GM12891 (cell line): ENCODE measurements at places on chromosomes 4 and X.

DNA sequence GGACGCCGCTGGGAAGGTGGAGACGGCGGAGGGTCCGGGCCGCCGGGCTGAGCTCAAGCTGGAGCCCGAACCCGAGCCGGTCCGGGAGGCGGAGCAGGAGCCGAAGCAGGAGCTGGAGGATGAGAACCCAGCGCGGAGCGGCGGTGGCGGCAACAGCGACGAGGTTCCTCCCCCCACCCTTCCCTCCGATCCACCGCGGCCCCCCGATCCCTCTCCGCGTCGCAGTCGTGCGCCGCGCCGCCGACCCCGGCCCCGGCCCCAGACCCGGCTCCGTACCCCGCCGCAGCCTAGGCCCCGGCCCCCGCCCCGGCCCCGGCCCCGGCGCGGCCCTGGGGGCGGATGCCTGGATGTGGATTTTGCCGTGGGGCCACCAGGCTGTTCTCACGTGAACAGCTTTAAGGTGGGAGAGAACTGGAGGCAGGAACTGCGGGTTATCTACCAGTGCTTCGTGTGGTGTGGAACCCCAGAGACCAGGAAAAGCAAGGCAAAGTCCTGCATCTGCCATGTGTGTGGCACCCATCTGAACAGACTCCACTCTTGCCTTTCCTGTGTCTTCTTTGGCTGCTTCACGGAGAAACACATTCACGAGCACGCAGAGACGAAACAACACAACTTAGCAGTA is 483 bp downstream of the USP27X start:
- DNase-seq, result no peak

GRCh38 chr4:187321711-187322110 is 598.1 kb upstream of the FAT1 start:
- DNase-seq, result no peak

DNA sequence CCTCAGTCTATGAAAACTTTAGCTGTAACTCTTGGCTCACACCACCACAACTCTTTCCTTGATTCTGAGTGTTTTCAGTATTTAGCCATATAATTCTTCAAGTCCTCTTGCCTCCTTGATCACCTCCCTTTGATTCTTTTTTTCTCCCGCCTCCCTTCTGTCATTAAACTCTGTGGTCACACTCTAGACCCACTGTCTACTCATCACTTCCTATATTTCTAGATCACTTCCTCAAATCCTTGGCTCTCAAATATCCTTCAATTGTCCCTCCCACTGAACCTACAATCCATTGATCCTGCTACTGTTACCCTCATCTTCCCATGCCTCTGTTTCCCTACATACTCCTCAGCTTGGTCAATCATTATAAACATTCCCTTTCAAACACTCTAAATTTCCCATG is 12.4 kb upstream of the CXXC4 start:
- no peak for DNase-seq

DNA sequence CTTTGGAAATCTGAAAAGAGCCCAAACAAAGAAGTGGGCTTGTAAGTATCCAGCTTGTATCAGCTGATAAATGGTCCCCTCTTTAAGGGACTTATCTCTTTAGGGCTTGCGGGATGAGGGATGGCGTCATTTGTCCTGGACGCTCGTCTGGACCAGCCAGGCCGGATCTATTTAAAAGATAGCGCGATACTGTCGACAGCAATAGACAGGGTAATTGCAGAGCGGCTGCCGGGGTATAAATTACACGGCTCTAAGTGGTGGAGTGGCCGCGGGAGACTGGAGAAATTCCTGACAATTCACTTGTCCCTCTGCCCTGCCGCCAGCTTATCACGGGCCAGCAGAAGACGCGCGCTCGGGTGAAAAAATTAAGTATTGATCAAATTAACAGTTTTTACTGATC is 90.7 kb downstream of the FAM53A start:
- no peak for DNase-seq

- DNase-seq, result no peak
Observed at GRCh38 chrX:150547375-150548115, 20.9 kb upstream of the MTM1 start.

- no peak for DNase-seq
Observed at GRCh38 chr4:41299486-41299885, 42.8 kb downstream of the UCHL1 start.

DNA sequence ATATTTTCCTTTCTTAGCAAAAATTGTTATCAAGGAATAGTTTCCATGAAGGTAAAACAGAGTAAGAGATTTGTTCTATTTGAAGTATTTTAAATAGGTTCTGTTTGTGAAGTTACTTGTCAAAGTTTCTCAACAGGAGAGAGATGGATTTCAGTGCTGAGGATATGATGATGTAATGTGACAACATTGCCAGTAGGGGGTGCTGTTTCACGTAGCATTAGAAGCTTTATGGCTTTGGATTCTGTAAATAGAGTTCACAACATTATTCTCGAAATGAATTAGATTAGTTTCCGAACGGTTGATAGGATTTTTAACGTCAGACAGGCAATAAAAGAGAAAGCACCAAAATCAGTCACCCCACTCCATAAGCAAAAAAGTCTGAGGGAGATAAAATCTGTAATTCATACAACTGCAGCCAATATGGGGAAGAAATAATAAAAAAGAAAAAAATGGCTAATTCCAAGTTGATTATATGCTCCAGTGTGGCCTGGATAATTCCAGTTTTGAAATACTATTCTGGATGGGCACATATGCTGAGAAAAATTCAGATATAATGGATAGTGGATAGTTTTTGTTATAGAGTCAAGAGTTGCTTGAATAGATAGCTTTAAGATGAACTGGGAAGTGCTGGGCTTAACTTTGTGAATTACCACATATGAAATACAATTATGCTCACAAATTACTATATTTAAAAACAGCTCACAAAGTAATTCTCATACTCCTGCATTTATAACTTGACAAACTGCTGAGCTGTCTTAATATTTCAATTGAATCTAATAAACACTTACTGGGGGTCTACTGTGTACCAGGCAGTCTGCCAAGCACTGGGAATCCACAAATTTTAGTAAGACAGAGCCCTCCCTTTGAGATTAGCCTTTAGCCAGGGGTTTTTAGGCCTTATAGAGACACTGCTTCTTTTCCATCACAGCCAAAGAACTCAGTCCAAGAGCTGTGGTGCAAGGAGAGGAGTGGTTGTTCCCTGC is 109.1 kb downstream of the GPAT3 start:
- DNase-seq, result peak; percentile 17

DNA sequence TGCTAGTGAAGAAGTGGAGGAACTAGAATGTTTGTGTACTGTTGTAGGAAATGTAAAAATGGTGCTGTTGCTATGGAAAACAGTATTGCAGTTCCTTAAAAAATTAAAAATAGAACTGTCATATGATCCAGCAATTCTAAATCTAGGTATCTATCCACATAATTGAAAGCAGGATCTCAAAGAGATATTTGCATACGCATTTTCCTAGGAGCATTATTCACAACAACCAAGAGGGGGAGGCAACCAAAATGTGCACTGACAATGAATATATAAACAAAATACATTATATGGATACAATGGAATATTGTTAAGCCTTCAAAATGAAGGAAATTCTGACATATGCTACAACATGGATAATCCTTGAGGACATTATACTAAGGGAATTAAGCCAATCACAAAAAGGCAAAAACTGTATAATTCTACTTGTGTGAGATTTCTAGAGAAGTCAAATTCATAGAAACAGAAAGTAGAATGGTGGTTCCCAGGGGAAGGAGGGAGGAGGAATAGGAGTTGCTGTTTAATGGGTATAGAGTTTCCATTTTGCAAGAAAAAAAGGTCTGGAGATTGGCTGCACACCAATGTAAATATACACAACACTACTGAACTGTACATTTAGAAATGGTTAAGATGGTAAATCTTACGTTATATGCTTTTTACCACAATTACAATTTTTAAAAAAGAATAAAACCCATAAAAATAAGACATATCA is 35.6 kb upstream of the KCNE5 start:
- DNase-seq, result no peak

DNA sequence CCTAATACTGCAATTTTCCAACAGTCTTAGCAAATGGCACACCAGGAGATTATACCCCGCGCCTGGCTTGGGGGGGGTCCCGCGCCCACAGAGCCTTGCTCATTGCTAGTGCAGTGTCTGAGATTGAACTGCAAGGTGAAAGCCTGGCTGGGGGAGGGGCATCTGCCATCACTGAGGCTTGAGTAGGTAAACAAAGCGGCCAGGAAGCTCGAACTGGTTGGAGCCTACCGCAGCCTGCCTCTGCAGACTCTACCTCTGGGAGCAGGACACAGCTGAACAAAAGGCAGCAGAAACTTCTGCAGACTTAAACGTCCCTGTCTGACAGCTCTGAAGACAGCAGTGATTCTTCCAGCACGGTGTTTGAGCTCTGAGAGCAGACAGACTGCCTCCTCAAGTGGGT is 172.8 kb upstream of the NAP1L5 start:
- no peak for DNase-seq

GRCh38 chr4:20196476-20196875 is 55.2 kb upstream of the SLIT2 start:
- no peak for DNase-seq

DNA sequence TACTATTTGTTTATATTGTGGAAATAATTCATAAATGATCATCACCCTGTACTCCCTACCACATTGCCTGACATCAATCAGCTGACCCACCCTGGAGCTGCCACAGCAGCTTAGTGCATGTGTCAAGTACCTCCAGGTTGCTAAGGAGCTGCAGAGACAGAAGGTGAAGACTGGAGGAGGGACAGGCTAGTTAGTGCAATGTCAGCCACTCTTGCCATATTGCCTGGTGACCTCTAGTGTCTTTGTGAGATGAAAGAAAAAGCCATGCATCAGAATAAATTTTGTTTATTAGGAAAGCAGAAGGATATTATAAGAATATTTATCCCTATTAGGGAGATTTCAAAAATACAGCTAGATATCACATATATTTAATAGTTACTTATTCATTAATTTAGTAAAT is 243.9 kb upstream of the FAT4 start:
- DNase-seq, result no peak

- DNase-seq, result no peak
Observed at GRCh38 chr4:124414276-124415040, 298.1 kb downstream of the ANKRD50 start.

GRCh38 chr4:15636818-15637217 is 18.3 kb downstream of the FBXL5 start:
- no peak for DNase-seq

- no peak for DNase-seq
Observed at GRCh38 chr4:100261346-100261745, 71.1 kb upstream of the DDIT4L start.

DNA sequence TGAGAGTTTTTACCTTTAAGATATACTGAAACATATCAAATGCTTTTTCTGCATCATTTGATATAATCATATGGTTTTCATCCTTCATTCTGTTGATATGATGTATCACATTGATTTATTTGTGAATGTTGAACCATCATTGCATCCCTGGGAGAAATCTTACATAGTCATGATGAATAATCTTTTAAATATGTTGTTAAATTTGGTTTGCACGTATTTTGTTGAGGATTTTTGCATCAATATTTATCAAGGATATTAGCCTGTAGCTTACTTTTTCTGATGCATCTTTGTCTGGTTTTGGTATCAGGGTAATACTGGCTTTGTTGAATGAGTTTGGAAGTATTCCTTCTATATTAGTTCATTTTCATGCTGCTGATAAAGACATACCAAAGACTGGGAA is 541.4 kb downstream of the TLL1 start:
- no peak for DNase-seq

- DNase-seq, result no peak
Observed at GRCh38 chrX:77925764-77926163, 15.3 kb downstream of the ATP7A start.

DNA sequence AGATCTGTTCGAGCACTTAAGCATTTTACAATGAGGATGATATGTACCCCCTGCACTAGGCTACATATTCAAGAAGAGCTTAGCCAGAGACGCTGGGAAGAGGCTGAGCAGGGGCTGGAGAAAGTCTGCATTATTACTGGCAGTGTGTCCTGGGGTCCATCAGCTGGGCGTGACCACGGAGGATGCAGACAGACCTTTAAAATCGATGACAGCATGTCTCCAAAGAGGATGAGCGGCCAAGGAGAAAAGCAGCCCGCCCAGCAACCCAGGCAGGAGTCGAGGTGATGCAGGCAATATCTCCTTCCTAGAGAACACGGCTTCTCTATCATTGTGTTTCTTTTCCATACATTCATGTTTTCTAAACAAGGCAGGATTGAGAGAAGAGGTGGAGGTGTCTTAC is 300.7 kb downstream of the USP46 start:
- no peak for DNase-seq

GRCh38 chr4:66062044-66062443 is 391.8 kb upstream of the EPHA5 start:
- no peak for DNase-seq

DNA sequence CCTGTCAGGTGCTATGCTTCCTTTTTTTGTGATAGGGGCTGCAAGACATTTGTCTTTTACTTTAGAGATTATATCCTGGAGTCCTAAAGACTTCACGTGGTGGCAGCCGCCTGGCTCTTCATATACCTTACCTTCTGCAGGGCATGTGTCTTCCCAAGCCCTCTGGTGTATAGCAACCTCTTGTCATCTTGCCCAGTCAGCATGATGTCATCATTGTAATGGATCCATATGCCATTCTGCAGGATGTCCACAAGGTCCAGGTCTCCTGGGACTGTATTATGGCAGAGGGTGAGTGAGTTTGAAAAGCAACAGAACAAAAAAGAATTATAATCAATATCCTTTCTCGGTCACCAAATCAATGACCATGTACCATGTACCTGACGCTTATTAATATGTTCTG is 82.2 kb upstream of the SCOC start:
- no peak for DNase-seq

DNA sequence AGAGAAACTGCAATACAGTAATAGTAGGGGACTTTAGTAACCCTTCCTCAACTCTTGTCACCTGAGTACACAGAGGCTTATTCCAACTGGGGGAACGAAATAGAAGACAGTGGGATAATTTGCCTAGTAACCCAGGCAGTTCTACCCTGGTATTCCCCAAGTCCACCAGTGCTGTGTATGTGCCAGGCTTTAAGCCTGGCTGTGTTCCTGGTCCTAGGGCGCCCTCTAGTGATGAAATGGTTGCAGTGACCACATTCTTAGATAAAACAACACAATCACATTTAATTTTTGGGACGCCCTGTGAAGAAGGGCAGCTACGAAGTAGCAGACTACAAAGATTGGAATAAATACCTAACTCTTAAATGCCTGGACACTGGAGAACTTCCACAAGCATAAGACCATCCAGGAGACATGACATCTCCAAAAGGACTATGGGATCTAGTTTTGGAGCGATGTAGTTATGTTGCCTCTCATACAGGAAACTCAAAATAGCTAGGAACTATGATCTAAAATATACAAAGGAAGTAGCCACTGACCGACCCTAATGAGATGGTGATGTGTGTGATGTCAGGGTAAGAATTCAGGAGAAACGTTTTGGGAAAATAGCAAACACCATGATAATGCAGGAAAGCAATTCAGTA is 288.5 kb upstream of the ZCCHC13 start:
- DNase-seq, result peak; percentile 12

DNA sequence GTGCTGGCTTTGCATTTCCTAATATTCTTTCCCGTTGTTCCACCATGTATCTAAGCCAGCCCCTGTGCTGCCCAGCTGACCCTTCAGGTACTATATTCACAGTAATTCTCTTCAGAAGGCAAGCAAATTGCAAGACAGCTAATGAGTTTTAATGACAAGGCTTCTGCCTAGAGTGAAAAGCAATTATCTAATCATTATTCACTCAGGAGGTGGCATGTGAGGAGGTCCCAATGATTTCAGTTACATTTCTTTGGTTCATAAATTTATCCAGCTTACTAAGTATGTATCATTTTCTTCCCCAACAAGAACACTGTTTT is 123.0 kb downstream of the RASGEF1B start:
- DNase-seq, result no peak
